Forelimb muscle (tissue), 1 donor: ENCODE measurements at places on chromosomes 12 and 14. TPM values are rescaled to one million over a fixed set of nuclear protein-coding genes. Genes with fewer than 3 reads are reported as not detected.

Gene FLVCR2
- polyA plus RNA-seq = 11.2 TPM

Gene NABP2
- 16.8 TPM for polyA plus RNA-seq

Gene ITGA7
- polyA plus RNA-seq = 409 TPM

Gene MIP
- 0.35 TPM for polyA plus RNA-seq

Gene MRPL52
- polyA plus RNA-seq = 73.7 TPM

DNA sequence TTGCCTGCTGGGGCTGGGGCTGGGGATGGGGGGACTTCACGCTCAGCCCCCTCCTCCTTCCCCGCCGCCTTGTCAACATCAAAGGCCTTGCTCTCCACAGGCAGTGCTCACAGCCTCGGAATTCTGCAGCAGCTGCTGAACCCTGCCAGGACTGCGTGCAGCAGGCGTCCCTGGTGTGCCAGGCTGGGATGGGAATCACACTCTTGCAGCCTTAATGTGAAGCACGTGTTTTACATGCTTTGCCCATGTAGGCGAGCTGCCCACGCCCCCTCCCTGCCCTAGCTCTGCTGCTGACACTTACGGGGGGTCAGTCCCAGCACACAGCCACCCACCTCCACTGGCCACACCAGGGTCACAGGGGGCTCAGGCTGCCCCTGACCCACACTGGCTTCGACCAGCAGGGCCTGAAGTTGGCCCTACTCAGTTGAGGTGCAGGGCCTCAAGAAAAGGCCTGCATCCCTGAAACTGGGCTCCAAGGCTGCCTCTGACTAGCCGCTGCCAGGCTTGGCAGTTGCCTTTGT lies 276.2 kb upstream of the RTL1 start:
- DNase-seq = no peak

GRCh38 chr14:26887847-26888246 lies 290.0 kb upstream of the NOVA1 start:
- DNase-seq = no peak

DNA sequence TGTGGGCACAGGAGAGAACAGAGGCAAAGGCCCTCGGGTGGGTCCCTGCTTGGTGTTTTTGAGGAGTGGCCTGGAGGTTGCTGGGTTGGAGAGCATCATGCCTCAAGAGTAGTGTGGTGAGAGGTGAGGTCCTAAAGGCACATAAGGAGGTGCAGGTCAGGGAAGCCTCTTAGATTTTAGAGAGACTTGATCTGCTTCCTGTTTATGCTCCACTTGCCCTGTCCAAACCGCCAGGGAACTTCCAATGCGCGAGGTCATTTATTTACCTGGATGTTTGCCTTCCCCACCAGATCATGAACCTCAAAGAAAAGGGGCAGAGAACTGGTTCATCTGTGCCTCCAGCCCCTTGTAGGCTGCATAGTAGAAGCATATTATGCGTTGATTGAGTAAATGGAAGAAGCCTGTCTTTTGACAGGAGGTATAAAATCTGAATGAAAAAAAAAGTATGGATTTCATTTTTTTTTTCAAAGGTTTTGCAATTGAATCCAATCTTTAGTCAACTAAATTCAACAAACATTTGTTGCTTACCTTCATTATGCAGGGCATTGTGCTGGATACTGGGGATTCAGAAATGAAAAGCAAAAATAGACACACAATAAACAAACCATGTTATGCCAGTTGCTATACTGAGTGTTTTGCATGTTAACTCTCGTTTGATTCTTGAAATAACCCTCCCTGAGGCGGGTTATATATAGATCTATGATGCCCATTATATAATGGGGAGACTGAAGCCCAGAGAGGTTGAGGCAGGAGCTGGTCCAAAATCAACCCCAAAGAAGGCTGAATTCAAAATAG lies 485.2 kb downstream of the VRK1 start:
- DNase-seq = no peak

DNA sequence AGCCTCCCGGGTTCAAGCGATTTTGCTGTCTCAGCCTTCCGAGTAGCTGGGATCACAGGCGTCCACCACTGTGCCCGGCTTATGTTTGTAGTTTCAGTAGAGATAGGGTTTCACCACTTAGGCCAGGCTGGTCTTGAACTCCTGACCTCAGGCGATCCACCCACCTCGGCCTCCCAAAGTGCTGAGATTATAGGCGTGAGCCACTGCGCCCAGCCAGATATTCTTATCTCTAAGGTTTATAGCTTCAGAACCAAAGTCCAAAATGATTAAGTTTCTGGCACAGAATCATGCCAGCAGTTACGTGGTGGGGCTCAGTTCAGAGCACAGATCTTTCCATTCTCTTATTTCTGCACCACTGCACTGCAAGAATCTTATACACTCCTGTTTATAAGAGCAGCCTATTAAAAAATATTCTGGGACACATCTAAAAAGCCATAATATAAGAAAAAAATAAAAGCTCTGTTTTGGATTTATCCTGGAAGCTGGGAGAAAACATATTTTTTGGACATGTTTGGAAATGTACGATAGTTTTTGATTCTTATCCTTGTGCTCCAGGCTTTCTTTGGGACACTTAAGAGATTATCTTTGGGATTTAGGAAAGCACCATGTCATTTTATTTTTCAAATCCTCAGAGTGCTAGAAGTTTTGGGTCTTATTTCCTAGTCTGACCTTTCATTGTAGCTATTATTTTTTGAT lies 129.6 kb downstream of the LMNTD1 start:
- DNase-seq = no peak
